ENCODE measurements at places on chromosomes 3 and 15. TPM values are rescaled to one million over a fixed set of nuclear protein-coding genes. Genes with fewer than 3 reads are reported as not detected.
A peak's percentile ranks its signal among the peaks of the same experiment; 100 is the strongest.

P2RY1 gene
- 0.72 TPM for polyA plus RNA-seq

- no peak for DNase-seq
These were observed 121.7 kb downstream of the MEGF11 start for GRCh38 chr15:66131831-66132230.

GRCh38 chr3:53194210-53195065, 33.4 kb downstream of the PRKCD start:
- peak; percentile 56 for DNase-seq

DNA sequence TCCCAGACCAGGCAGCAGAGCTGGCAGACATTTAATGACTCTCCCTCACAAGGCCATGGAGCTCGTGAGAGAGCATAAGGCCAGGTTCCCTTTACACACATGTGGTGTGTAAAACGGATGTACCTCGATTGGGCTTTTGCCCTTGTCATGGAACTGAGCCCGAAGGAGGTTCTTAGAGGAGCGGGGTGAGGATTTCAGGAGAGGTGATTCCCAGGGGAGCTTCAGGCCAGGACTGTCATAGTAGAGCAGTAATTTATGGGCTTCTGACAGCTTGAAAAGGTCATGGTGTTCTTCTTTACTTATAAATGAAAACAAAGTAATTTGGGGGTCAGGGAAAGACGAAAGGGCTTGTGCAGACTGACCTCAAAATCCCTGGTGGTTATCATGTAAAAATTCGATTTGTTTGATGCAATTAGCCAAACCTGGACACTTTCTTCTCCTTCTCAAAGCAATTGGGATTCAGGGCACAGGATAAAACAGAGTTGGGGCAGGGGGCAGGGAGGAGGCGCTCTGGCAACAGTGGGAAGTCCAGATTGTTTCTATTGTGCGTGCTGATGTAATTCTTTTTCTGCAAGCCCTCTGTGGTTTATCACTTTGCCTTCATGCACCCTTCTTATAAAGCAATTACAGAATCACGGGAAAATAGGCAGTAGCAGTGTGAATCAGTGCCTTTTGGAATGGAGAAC, 51.0 kb downstream of the CACNA1D start:
- DNase-seq = no peak

GRCh38 chr3:194687638-194688199, 2.0 kb downstream of the FAM43A start:
- DNase-seq = peak; percentile 62

GRCh38 chr15:51144021-51144532, 49.4 kb upstream of the TNFAIP8L3 start:
- no peak for DNase-seq

- DNase-seq = no peak
These were observed 24.5 kb upstream of the PSMD6 start for GRCh38 chr3:64047787-64048186.

LOXL1 gene
- polyA plus RNA-seq = 41.4 TPM

DNA sequence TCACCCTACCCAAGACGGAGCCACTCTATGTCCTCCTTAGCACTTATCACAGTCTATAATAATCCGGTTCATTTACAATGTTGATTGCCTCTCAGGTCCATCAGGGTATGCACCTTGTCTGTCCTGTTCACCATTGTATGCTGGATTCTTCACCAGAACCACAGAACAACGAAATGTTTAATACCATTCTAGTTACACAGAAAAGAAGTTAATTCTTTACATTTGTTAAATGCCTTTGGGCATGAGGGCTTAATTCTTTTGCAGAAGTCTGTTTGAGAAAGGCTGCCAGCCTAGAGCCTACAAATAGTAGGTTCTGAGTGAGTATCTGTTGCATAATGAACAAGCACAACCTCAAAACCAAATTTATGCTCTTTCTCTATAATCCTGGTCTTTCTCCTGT, 22.6 kb downstream of the TTC23 start:
- DNase-seq = no peak

GRCh38 chr3:44080474-44081072, 161.1 kb upstream of the TOPAZ1 start:
- DNase-seq = no peak

AHSG gene
- not detected for polyA plus RNA-seq

GOLGA6L6 gene
- polyA plus RNA-seq = not detected

- no peak for DNase-seq
These were observed 84.3 kb downstream of the CHST2 start for GRCh38 chr3:143203848-143204247.

- no peak for DNase-seq
These were observed 397.6 kb upstream of the SGO1 start for GRCh38 chr3:20583648-20584047.

OTOL1 gene
- polyA plus RNA-seq = not detected

DNA sequence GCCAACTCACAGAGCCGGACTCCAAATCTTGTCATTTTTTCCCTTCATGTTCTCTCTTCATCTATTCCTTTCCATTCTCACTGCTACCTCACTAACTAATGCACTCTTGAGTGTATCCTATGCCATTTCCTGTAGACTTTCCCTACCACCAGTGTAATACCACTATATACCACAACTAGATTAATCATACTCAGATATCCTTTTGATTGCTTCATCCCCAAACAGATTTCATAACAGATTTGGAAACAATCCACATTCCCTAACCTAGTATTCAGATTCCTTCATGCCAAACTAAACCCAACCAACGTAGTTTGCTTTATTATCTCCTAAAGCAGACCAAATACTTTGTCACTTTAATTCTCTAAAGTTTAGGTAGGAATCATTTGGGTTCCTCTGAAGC, 2.6 kb upstream of the PLOD2 start:
- no peak for DNase-seq

DNA sequence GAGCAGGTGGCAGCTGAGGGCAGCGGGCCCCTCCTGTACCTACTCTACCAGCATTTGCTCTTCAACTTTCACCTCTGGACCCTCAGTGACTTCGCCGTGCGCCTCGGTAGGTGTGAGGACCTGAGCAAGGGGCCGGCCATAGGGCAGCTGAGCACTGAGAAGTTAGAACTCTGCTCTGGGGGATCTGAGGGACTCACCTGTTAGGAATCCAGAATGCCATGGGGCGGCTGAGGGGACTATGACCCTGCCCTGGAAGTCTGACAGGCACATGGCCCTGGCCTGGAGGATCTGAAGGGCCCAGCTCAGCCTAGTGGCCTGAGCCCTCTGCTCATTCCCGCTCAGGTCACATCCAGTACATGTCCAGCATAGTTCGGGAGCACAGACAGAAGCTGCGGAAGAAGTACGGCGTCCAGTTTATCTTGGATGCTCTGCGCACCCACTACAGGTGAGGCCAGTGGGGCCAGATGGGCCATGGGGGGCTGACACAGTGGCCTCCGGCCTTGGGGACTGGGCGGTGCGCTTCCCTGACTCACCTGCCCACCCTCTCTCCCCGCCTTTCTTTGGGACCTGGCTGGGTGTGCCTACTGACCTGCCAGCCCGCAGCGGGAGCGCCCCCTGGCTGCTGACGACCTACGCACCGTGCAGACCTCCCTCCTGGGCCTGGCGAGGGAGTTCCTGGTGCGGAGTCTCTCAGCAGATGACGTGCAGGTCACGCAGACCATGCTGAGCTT, 18.8 kb downstream of the NBEAL2 start:
- peak; percentile 65 for DNase-seq

- no peak for DNase-seq
These were observed 96.7 kb downstream of the KBTBD8 start for GRCh38 chr3:67094774-67095173.

DNA sequence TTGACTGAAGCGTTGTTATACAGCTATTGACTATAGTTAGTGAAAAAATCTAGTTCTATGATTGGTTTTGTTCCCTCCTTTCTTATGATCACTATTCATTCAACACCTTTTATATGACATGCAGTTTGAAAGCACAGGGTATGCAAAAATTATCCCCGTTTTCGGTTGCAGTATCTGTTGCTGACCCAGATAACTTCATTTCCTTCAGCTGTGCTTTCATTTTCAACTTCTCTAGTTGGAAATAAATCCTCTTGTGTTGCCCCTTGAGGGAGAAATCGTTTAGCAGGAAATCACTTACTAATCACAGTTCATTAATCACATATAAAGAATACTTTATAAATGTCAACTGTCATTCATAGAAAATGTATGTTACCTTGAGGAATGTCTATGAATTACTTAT, 55.1 kb downstream of the MBNL1 start:
- no peak for DNase-seq

GRCh38 chr15:85997618-85998017, 82.1 kb upstream of the AGBL1 start:
- no peak for DNase-seq

CLDN18 gene
- polyA plus RNA-seq = 0.01 TPM

GRCh38 chr3:48369693-48370332, 2.2 kb upstream of the FBXW12 start:
- DNase-seq = no peak

WWTR1 gene
- 19.5 TPM for polyA plus RNA-seq

- no peak for DNase-seq
These were observed 324.8 kb downstream of the FEZF2 start for GRCh38 chr3:62048577-62048976.

- no peak for DNase-seq
These were observed 130.4 kb upstream of the PLXNA1 start for GRCh38 chr3:126852511-126852910.

CLDN16 gene
- polyA plus RNA-seq = not detected

DNA sequence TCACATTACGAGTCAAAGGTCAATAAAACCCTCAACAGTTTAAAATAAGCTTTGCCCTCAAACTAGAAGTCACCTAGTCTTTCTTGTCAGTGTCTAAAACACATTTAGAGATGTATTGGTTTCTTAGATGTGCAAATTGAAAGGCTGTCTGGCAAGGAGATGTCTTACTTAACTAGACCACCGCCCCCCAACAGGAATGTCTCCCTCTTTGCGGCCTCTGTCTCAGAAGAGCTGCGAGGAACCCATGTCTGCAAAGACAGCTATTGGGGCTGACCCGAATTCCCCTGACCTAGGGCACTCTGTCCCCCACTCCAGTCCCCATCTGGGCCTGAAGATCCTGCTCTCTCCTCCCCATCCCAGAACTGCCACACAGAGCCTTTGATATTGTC, 46.3 kb downstream of the ZIC4 start:
- no peak for DNase-seq

- no peak for DNase-seq
These were observed 312.2 kb upstream of the ZNF717 start for GRCh38 chr3:76097589-76097969.

GRCh38 chr3:194407423-194407822, 8.4 kb upstream of the GP5 start:
- DNase-seq = no peak

DNA sequence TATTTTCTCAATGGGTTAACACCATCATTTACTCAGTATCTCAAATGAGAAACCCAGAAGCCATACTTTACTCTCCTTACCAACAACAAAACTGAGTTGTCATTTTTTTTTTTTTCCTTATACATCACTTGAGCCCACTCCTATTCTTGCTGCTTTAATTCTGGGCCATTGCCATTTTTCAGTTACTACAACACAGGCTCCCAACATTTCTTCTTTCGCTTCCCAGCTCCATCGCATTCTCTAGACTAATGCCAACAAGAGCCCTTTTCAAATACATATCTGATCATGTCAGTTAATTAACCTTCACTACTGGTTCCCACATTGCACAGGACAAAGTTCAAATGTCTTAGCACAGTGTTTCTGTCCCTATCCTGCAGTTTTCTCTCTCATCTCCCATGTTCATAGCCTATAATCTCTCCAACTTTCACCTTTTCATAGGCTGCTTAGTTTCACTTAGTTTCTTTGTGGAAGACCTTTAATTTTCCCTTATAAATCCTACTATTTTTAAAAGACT, 22.5 kb upstream of the ANXA2 start:
- DNase-seq = no peak

- DNase-seq = no peak
These were observed 20.4 kb downstream of the KPNA4 start for GRCh38 chr3:160544844-160545503.

GRCh38 chr15:55394694-55395093, 13.5 kb downstream of the CCPG1 start:
- no peak for DNase-seq

GRCh38 chr15:53791581-53791980, 32.1 kb upstream of the WDR72 start:
- DNase-seq = no peak

CILP gene
- 2.1 TPM for polyA plus RNA-seq

GRCh38 chr3:184514171-184514490, 47.5 kb upstream of the EPHB3 start:
- no peak for DNase-seq

ERICH6 gene
- polyA plus RNA-seq = not detected

FOXB1 gene
- not detected for polyA plus RNA-seq

GRCh38 chr3:105862217-105862616, 6.6 kb downstream of the CBLB start:
- no peak for DNase-seq

CCK gene
- polyA plus RNA-seq = not detected

ZNF197 gene
- 9.4 TPM for polyA plus RNA-seq

- no peak for DNase-seq
These were observed 46.9 kb upstream of the SPRED1 start for GRCh38 chr15:38205526-38206272.

GRCh38 chr3:152105446-152105845, 163.3 kb upstream of the MBNL1 start:
- no peak for DNase-seq

IP6K1 gene
- 12.3 TPM for polyA plus RNA-seq

FGF12 gene
- 26.5 TPM for polyA plus RNA-seq

LRRC31 gene
- not detected for polyA plus RNA-seq

DNA sequence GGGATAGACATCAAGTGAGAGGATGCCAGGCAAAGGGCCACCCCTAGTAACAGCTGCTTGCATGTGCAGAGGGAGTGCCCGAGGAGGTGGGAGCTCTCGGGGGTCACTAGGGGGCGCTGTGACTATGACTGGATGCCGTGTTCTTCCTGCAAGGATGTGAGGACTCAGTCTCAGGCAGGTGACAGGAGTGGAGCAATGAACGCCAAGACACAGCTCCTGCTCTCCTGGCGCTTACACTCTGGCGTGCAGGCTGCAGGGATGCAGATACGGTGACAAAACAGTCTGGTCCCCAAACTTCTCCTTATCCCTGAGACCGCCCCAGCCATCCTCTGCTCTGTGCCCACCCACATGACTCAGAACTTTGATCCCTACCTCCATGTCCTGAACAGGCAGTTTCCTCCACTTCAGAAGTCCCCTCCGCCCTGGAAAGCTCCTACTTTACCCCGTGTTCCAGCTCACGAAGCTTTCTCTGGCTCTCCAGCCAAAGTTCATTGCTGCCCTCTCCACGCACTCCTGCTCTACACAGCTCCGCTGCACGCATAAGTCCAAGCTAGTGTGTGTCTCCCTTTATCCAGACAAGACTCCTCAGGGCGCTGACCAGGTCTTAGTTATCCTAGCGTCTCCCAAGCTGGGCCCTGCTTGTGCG, 14.7 kb downstream of the RHOV start:
- peak; percentile 61 for DNase-seq

KCNAB1 gene
- polyA plus RNA-seq = 2.5 TPM

- DNase-seq = no peak
These were observed 53.4 kb downstream of the SLC6A11 start for GRCh38 chr3:10869460-10869859.

DNA sequence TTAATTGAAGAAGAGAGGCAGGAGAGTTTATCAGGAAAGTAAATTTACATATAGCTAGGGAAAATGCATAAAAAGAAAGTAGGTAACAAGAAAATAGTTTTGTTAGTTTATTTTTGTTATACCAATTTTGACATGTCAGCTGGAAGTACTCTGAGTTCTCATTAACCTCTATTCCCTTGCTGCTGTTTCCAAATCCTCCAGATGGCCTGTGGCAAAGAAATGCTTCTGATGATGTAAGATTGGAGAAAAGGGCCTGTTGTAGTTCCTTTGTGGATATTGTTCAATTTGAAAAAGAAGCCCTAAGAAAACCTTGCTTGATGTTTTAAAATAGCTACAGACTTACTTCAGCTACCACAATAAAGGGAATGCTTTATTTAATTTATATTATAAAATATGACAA, 192.9 kb upstream of the SLITRK3 start:
- DNase-seq = no peak

IL17RC gene
- 62.3 TPM for polyA plus RNA-seq

MUC4 gene
- 0.01 TPM for polyA plus RNA-seq
